ENCODE measurements at places on chromosomes 1 and 21. TPM values are rescaled to one million over a fixed set of nuclear protein-coding genes. Genes with fewer than 3 reads are reported as not detected.

DNA sequence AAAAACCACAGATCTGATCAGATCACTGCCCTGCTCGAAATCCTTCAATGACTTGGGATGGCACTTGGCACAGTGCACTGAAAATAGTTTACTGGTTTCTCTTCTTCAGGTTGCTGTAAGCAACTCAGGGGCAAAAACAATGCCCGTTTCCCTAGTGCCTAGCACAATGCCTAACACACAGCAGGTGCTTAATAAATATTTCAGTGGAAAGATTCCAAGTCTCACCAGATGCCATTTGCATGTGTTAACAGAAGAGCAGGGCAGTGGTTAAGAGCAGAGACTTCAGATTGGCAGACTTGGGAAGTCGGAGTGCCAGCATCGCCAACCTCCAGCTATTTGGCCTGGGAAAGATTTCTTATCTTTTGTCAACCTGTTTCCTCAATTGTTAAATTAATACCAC lies 10.9 kb upstream of the METTL25B start:
- peaks cover 25% of the 10 kb centered on the region for H3K36me3 ChIP-seq
- H3K4me3 ChIP-seq, result no peak overlapping the region
- H3K27me3 ChIP-seq, result no peaks in the 10 kb centered on the region
- H3K27ac ChIP-seq, result no peak overlapping the region

GRCh38 chr1:183416850-183417771 lies 1.1 kb downstream of the NMNAT2 start:
- H3K36me3 ChIP-seq, result no peaks in the 10 kb centered on the region
- peaks cover 17% of the 10 kb centered on the region for H3K4me1 ChIP-seq

DNA sequence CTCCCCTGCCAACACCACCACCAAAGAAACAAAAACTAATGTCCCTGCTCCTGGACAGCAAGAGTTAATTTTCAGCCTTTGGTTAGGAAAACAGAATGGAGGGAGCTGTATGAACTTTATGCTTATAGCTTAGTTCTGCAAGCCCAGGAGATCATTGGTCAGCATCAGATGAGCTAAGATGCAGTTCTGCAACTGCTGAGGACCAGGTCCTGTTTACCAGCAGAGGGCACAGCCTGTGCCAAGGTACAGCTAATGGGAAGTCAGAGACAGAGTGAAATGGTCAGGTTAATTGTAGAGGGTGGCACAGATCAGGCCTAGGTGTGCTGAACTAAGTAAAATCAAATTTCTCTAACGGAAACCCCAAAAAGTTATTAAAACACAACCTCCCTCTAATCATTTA lies 161.3 kb downstream of the ROR1 start:
- peaks cover 6% of the 10 kb centered on the region for H3K4me1 ChIP-seq
- DNase-seq, result peak; percentile 43
- no peak overlapping the region for H3K4me3 ChIP-seq
- no peaks in the 10 kb centered on the region for H3K27me3 ChIP-seq
- H3K36me3 ChIP-seq, result no peaks in the 10 kb centered on the region

GRCh38 chr1:202871367-202871766 lies 17.6 kb downstream of the RABIF start:
- no peaks in the 10 kb centered on the region for H3K27me3 ChIP-seq
- no peaks in the 10 kb centered on the region for H3K36me3 ChIP-seq
- H3K27ac ChIP-seq, result no peak overlapping the region

DNA sequence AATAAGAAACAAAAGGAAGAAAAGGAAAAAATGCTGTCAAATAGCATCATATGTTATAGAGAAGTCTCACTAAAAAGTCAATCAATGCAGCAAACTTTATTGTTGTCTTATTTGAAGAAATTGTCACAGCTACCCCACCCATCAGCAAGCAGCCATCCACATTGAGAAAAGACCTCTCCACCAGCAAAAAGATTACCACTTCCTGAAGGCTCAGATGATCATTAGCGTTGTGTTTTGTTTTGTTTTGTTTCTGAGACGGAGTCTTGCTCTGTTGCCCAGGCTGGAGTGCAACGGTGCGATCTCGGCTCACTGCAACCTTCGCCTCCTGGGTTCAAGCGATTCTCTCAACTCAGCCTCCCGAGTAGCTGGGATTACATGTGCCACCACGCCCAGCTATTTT lies 29.0 kb downstream of the ATP2B4 start:
- peaks cover 78% of the 10 kb centered on the region for H3K4me1 ChIP-seq
- DNase-seq, result no peak
- H3K27ac ChIP-seq, result no peak overlapping the region
- no peak overlapping the region for H3K4me3 ChIP-seq

GRCh38 chr1:61892977-61893376 lies 150.7 kb downstream of the PATJ start:
- no peaks in the 10 kb centered on the region for H3K27me3 ChIP-seq
- DNase-seq, result no peak
- H3K36me3 ChIP-seq, result no peaks in the 10 kb centered on the region
- peaks cover 2% of the 10 kb centered on the region for H3K4me1 ChIP-seq
- H3K4me3 ChIP-seq, result no peak overlapping the region

GRCh38 chr1:205345761-205346160 lies 11.0 kb downstream of the KLHDC8A start:
- H3K27me3 ChIP-seq, result peaks cover 37% of the 10 kb centered on the region
- no peaks in the 10 kb centered on the region for H3K36me3 ChIP-seq
- H3K4me1 ChIP-seq, result peaks cover 10% of the 10 kb centered on the region

- DNase-seq, result peak; percentile 23
- H3K36me3 ChIP-seq, result no peaks in the 10 kb centered on the region
- H3K27me3 ChIP-seq, result peaks cover 12% of the 10 kb centered on the region
- no peak overlapping the region for H3K27ac ChIP-seq
- no peaks in the 10 kb centered on the region for H3K4me1 ChIP-seq
- no peak overlapping the region for H3K4me3 ChIP-seq
These were observed 130.0 kb upstream of the KCNJ15 start for GRCh38 chr21:38126666-38127303.

The TNNT2 gene
- 28,496 TPM for polyA plus RNA-seq

- H3K36me3 ChIP-seq, result peaks cover 10% of the 10 kb centered on the region
- H3K27ac ChIP-seq, result peak overlapping the region; percentile 98
- DNase-seq, result no peak
- peaks cover 17% of the 10 kb centered on the region for H3K4me1 ChIP-seq
- H3K27me3 ChIP-seq, result no peaks in the 10 kb centered on the region
- H3K4me3 ChIP-seq, result peak overlapping the region; percentile 90
These were observed 782 bp upstream of the SDE2 start for GRCh38 chr1:225999912-226000337.

The MNDA gene
- 1.1 TPM for polyA plus RNA-seq

The SAMD13 gene
- 0.84 TPM for polyA plus RNA-seq

The SLC44A3 gene
- 1.4 TPM for polyA plus RNA-seq

DNA sequence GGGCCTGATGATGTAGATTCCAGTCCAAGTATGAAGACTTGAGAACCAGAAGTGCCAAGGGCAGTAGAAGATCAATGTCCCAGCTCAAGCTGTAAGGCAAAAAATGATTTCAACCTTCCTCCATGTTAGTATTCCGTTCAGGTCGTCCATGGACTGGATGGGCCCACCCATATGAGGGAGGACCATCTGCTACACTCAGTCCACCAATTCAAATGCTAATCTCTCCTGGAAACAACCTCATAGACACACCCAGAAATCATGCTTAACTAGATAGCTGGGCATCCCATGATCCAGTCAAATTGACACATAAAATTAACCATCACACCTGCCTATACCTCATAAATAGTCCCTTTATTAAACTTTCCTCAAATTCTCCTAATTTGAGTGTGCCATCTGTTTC lies 73.3 kb upstream of the NFASC start:
- H3K36me3 ChIP-seq, result no peaks in the 10 kb centered on the region
- DNase-seq, result no peak
- no peak overlapping the region for H3K4me3 ChIP-seq
- no peaks in the 10 kb centered on the region for H3K4me1 ChIP-seq
- no peak overlapping the region for H3K27ac ChIP-seq

- H3K4me3 ChIP-seq, result no peak overlapping the region
- no peak for DNase-seq
These were observed 2.9 kb upstream of the RPL22 start for GRCh38 chr1:6202256-6202655.

The TSPEAR gene
- 2.6 TPM for polyA plus RNA-seq

GRCh38 chr1:52919723-52920483 lies 1.6 kb downstream of the ECHDC2 start:
- H3K4me1 ChIP-seq, result peaks cover 16% of the 10 kb centered on the region
- no peaks in the 10 kb centered on the region for H3K36me3 ChIP-seq
- peak overlapping the region; percentile 86 for H3K4me3 ChIP-seq
- DNase-seq, result no peak
- peaks cover 4% of the 10 kb centered on the region for H3K27me3 ChIP-seq

- no peaks in the 10 kb centered on the region for H3K27me3 ChIP-seq
- peak overlapping the region; percentile 11 for H3K27ac ChIP-seq
- no peak for DNase-seq
- no peaks in the 10 kb centered on the region for H3K36me3 ChIP-seq
- H3K4me1 ChIP-seq, result peaks cover 76% of the 10 kb centered on the region
These were observed 75.7 kb downstream of the BCAR3 start for GRCh38 chr1:93605812-93606512.

- no peak for DNase-seq
- H3K4me3 ChIP-seq, result no peak overlapping the region
- H3K27ac ChIP-seq, result no peak overlapping the region
- H3K36me3 ChIP-seq, result no peaks in the 10 kb centered on the region
- no peaks in the 10 kb centered on the region for H3K27me3 ChIP-seq
These were observed 39.0 kb upstream of the MYSM1 start for GRCh38 chr1:58738876-58739275.

The FTCD gene
- polyA plus RNA-seq, result 1.8 TPM

The MRPL39 gene
- polyA plus RNA-seq, result 93.6 TPM

- no peak for DNase-seq
- no peak overlapping the region for H3K27ac ChIP-seq
- no peak overlapping the region for H3K4me3 ChIP-seq
- H3K4me1 ChIP-seq, result no peaks in the 10 kb centered on the region
- H3K27me3 ChIP-seq, result no peaks in the 10 kb centered on the region
- peaks cover 60% of the 10 kb centered on the region for H3K36me3 ChIP-seq
These were observed 33.8 kb upstream of the MYOCOS start for GRCh38 chr1:171588230-171588629.

- no peaks in the 10 kb centered on the region for H3K36me3 ChIP-seq
- H3K27me3 ChIP-seq, result no peaks in the 10 kb centered on the region
- no peak overlapping the region for H3K27ac ChIP-seq
- no peak overlapping the region for H3K4me3 ChIP-seq
- DNase-seq, result no peak
- H3K4me1 ChIP-seq, result no peaks in the 10 kb centered on the region
These were observed 11.8 kb downstream of the CSMD2 start for GRCh38 chr1:34153246-34153645.

DNA sequence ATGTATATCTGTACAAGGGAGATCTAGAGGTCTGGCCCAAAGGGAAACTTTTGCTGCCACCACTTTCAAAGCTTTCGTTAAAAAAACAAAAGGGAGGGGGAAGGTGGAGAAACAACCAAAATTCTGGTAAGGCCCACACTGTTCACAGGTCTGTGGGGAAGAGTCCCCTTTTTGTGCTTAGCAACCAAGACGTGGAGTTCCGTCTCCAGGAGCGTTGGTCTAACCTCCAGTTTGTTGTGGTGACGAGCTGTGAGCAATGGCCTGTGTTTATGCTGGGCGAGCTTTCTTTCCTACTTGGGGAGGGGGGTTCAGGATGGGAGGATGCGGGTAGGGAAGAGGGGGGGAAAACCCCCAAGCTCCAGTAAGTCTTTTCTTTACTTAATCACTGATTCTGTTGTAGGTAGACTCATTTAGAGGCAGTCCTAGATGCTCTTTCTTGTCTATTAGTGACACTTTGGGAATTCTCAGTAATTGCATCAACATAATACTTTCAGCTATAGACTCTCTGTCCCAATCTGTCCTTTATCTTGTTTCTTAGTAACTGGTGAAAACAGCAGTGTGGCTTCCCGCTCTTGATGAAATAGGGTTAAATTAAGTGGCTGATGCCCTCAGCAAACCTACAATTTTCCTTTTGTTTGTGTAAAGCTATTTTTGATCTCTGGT lies 1.5 kb downstream of the HIPK1 start:
- H3K4me3 ChIP-seq, result peak overlapping the region; percentile 99
- no peaks in the 10 kb centered on the region for H3K27me3 ChIP-seq
- DNase-seq, result no peak
- H3K27ac ChIP-seq, result peak overlapping the region; percentile 98
- H3K36me3 ChIP-seq, result no peaks in the 10 kb centered on the region
- peaks cover 53% of the 10 kb centered on the region for H3K4me1 ChIP-seq

DNA sequence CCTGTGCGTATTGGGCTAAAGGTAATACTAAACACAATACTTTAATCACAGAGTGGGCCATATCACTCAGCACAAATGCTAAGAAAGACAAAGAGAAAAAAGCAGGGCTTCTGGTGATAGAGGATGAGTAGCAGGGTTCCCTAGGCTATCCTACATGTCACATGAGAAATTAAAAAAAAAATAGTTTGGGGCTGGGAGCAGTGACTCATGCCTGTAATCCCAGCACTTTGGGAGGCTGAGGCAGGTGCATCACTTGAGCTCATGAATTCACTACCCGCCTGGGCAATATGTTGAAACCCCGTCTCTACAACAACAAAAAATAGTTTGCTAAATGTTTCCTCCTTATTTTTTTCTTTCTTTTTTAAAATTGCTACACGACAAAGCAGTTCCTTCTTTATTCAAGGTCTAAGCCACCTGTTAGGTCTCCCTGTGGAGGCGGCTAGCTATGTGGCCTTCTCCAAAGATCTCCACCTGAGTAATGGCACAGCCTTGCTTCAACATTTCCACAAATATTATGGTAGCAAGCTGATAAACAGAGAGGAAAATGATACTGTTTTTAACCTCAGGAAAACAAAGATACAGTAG lies 1.5 kb downstream of the ENSA start:
- no peak for DNase-seq
- H3K4me3 ChIP-seq, result peak overlapping the region; percentile 76
- H3K36me3 ChIP-seq, result peaks cover 48% of the 10 kb centered on the region
- peak overlapping the region; percentile 97 for H3K27ac ChIP-seq

DNA sequence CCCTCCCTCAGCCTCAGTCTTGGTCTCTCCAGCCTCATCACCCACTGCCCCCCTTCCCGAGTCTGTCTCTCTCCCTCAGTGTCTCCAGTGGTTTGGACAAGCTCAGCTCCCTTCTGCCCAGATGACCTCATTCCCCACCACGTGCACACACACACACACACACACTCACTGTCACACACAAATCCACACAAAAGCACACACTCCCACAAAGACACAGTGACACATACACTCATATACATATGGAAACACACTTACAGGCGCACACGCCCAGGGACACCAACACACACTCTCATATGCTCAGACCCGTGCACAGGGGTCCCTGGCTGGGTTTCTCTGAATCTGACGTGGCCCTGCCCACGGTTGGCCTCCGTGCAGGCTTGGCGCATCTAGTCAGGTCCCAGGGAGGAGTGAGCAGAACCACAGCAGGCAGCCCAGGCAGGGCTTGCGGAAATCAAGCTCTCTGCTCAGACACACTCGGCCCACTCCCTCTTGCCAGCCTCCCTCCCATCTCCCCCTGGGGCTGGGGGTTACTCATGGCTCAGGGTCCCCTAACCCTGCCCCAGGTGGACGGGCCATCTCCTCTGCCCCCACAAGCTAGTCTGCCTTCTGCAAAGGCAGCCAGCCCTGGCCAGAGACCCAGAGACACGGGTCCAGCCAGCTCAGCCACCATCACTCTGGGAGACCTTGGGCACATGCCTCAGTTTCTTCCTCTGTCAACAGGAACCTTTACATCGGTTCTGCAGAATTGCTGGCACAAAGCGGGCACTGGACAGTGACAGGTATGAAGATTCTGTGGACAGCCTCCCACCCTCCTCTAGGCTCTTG lies 38.5 kb upstream of the FAM131C start:
- H3K4me3 ChIP-seq, result no peak overlapping the region
- DNase-seq, result peak; percentile 60
- no peak overlapping the region for H3K27ac ChIP-seq
- H3K27me3 ChIP-seq, result no peaks in the 10 kb centered on the region

The INAVA gene
- polyA plus RNA-seq, result 0.07 TPM

- H3K4me1 ChIP-seq, result no peaks in the 10 kb centered on the region
- H3K27ac ChIP-seq, result no peak overlapping the region
- H3K4me3 ChIP-seq, result no peak overlapping the region
- no peaks in the 10 kb centered on the region for H3K27me3 ChIP-seq
- peak; percentile 62 for DNase-seq
These were observed 12.7 kb downstream of the TFF2 start for GRCh38 chr21:42337830-42338728.
